Nephron progenitor cell (in vitro differentiated cells): ENCODE measurements at places on chromosomes 6 and 20.

DNA sequence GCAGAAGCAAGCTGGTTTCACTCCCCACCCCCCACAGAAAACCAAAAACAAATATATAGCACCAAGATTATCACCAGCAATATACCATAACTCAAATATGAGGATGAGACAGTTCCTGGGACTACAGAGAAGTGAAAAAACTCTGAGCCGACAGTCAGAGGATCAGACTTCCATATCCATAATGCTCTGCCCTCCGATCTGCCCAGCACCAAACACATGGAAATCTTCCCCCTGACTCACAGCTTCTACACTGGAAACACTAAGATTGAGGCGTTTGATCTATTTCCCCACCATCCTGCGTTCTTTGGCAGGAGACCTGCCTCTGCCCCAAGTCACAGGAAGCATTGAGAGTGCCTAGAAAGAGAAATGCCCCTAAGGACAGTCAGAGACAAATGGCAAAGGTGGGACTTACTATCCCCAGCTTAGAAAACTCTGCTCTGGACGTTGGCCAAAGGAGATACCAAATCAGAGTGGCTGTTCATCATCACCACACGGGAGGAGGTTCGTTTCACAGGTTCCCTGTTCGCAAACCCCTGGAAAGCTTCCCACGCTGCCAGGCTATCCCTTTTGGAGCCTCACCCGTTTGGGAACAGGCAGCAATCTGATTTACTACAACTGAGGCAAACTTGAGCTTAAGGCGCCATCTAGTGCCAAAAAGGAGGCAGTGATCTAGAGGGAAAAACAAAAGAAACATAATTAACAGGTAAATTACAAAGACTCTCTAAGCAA lies 48.7 kb upstream of the SRSF6 start:
- peak; percentile 28 for DNase-seq

DNA sequence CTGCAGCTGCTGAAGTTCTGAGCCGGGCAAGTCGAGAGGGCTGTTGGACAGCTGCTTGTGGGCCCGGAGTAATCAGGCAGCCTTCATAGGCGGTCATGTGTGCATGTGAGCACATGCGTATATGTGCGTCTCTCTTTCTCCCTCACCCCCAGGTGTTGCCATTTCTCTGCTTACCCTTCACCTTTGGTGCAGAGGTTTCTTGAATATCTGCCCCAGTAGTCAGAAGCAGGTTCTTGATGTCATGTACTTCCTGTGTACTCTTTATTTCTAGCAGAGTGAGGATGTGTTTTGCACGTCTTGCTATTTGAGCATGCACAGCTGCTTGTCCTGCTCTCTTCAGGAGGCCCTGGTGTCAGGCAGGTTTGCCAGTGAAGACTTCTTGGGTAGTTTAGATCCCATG lies 21.2 kb upstream of the MAPK13 start:
- DNase-seq = no peak

DNA sequence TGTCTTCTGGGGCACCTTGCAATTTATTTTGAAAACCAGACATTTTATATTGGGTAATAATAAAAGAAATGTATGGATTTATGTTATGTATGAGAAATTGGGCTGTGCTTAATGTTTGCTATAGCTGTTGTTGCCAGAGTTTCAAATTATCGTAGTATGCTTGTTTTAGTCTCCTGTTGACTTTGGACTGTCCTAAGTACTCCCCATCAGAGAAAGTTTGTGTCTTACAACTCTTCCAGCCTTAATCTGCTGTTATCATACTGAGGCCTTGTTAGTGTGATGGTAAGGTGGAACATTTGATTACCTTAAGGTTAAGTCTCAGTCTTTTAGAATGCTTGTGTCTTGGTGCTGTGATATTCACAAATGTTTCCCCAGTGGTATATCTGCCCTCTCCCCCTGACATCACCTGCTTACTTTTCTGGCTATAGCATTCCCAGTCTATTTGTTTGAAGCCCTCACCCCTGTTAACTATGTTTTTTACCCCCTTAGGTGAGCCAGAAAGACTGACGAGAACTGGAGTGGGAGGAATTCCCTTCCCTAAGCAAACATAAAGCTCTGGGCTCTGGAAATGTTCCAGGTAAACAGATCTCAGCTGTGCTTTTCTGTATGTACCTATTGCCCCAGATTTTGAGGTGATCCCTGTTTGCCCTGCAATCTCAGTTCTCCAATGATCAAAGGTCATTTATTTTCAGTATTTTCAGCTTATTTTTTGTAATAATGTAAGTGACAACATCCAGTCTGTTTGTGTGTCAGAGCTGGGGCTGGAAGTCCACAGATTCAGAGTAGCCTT lies 581.1 kb upstream of the CITED2 start:
- no peak for DNase-seq

DNA sequence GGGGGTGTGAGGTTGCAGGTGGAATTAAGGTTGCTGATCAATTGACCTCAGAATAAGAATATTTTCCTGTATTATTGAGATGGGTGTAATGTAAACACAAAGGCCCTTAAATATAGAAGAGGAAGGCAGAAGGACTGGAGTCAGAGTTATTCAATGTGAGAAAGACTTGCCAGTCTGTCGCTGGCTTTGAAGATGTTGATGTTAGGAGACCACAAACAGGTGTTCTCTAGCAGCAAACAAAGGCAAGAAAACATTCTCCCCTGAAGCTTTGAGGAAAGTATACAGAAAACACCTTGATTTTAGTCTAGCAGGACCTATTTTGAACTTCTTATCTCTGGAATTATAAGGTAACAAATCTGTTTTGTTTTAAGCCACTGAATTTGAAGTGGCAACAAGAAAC lies 138.9 kb upstream of the PTPRK start:
- DNase-seq = no peak

DNA sequence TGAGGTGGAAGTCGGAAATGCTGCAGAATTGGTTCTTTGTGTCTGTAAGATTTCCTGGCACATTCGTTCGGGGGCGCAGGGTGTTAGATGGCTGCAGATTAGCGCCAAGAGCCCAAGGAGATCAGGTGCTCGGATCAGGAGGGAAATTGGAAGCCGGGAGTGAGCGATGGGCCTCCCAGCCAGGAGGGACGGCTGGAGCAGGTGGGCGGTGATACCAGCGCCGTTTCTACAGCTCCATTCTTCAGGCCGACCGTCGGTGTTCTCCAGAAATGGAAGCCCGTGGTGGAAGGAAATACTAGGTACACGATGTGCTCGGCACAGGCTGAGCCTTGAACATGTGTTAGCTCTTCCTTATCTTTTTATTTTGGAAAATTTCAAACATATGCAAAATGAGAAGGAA lies 6.5 kb downstream of the SIRPA start:
- no peak for DNase-seq

GRCh38 chr6:47241742-47242482 lies 67.8 kb downstream of the TNFRSF21 start:
- no peak for DNase-seq

GRCh38 chr20:35306931-35307517 lies 14.8 kb upstream of the FAM83C start:
- DNase-seq = peak; percentile 62
